Immature natural killer cell (primary cell): ENCODE measurements at places on chromosomes 7 and 10.

DNA sequence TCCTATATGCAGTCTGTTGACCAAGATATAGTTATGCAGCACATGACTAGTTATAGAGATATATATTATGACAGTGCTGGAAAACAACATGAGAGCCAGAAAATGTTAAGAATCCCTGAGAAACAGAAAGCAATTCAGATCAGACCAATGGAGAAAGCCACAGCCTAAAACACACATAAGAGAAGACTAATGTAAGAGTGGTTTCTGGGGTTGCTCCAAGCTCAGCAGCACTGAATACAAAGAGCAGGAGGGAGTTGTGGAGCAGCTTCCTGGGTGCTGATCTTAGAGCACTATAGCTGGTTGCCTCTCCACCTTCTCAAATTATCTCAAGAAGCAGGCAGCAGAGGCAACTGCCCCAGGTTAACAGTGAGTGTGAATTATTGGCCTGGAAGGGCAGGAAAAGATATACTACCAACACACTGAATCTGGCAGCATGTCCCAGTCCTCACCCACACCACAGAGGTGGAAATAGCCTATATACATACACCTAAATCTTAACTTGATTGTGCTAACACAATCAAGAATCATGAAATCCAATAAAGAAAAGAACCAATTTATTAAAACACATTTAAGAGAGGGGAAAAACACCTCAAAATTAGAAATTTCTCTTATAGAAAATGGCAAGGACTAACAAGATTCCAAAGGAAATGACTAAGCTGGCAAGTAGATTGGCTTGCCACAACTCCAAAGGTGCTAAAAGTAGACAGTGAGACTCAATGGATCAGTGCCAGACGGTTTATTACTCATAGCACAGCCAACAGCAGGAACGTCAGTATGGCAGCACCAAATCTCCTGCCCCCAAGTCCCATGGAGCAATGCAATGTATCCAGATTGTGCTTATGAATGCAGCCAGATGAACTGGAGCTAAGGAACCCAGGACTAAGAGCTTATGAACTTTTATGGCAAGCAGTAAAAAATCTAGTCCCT is 5.1 kb downstream of the PTTG1IP2 start:
- no peak for DNase-seq

DNA sequence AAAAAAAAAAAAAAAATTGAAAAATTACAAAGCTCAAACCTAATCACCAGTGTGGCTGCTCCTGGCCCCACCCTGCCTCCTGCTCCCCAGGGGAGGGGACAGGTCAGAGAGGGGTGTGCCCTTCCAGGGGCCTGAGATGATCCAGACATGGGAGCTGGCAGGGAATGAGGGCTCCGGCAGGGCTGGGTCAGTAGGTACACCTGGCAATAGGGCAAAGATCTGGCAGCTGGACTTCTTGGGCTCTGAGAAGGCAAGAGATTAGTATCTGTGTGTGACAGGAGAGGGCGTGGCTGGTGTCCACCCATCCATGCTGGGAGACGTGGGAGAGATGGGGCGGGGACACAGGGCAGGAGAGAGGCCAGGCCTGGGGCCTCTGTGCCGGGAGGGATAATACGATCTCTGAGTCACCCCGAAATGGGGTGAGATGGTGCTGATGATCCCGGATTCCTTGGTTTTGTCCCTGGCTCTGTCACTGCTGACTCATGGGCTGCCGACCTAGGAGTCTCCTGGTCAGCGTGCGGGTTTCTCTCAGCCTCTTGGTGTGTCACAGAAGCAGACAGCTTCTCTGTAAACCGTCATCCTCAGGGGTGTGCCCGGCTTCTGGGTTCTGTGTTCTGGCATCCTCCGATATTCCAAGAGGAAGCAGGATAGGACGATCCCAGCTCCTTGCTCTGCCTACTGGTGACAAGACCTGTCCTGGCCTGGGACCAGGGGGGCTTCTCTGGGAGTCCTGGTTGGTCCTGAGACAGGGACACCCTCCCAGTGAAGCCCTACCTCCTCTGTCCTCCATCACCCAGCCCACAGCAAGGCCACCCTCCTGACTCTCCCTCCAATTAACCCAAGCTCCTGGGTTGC is 8.2 kb upstream of the CLDN4 start:
- DNase-seq: no peak

- DNase-seq: no peak
Measured at GRCh38 chr7:99562114-99562784, 3.8 kb downstream of the ZNF655 start.

- DNase-seq: no peak
Measured at GRCh38 chr7:95002775-95003174, 95.4 kb downstream of the PPP1R9A start.

GRCh38 chr7:82975811-82976468 is 186.7 kb downstream of the PCLO start:
- no peak for DNase-seq

DNA sequence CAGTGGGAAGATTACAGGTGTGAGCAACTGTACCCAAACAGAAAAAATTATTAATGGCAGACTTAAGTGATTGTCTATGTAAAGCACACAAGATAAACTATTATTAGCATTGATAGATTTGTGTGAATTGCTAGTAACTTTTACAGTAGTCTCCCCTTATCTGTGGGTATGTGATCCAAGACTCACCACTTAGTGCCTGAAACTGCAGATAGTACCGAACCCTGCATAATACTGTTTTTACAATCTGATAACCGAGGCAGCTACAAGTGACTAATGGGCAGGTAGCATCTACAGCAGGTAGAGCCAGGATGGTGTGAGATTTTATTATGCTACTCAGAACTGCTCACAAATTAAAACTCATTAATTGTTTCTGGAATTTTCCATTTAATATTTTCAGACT is 31.5 kb downstream of the MPLKIP start:
- DNase-seq: no peak

GRCh38 chr7:1866601-1867000 is 196.5 kb downstream of the ELFN1 start:
- DNase-seq: no peak

- no peak for DNase-seq
Measured at GRCh38 chr7:119341822-119342221, 931.2 kb upstream of the KCND2 start.

GRCh38 chr10:391305-391704 is 256.1 kb downstream of the ZMYND11 start:
- DNase-seq: no peak

- DNase-seq: no peak
Measured at GRCh38 chr7:130356121-130356875, 11.7 kb downstream of the CPA5 start.

DNA sequence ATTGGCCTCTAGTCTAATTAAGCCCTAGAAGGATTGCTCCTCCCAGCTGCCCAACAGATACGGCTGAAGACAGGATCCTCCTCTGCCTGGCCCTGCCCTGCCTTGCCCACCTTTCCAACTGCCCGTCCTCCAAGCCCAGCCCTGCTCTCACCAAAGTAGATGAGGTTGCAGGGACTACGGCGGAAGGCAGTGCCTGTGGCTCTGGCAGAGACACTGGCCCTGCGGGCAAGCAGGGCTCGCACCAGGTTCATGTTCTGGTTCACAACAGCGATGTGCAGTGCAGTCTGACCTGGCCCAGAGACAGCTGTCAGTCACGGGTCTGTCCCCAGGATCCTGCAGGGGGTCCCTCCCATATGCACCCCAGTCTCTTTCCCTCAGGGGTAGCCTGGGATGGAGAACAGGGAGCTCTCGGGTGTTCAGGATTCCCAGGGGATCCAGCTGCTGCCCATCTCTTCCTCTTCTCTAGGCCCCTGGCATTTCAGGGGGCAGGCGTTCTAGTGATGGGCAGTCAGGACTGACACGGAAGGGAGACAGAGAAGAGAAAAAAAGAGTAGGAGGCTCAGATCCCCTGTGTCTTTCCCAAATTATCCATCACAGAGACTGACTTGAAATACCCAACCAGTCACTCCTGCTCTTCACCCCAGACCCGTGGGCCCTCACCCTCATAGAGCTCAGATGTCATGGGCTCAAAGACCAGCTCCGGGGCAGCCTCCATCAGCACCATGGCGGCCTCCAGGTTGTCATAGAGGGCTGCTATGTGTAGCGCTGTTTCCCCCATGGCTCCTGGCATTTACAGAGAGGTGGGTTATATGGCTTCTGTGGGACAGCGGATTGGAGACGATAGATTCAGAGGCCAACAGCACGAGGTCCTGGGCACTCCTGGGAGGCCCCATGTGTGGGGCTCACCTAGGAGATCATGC is 8.3 kb downstream of the TRPV6 start:
- no peak for DNase-seq

DNA sequence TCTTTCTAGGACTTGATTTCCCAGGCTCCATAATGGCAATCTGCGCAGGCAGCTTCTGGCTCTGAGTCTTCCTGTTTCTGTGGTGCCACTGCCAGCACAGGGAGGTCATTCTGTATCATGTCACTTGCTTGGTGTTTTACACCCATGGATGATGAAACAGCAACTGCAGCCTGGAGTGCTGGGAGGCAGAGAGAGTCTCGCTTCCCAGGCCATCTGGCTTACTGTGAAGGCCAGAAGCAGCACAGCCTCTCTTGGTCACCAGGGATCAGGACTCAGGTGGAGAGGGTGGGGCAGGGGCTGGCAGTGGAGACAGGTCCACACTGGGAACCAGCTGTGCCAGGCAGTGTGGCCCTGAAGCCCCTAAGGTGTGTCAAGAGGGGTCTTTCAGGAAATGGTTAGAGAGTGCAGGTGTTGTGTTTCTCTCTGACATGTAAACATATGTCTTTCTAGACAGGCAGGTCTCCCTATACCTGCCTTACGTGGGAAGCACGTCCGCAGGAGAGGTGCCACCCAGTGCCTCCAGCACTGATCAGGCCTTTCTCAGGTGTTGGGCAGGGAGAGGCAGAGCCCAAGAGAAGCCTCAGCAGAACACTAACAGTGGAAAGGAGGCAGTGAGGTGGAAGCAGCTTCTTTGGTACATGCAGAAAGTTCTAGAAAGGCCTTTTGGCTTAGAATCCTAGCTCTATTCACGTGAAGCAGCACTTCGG is 71.4 kb downstream of the INSIG1 start:
- no peak for DNase-seq

DNA sequence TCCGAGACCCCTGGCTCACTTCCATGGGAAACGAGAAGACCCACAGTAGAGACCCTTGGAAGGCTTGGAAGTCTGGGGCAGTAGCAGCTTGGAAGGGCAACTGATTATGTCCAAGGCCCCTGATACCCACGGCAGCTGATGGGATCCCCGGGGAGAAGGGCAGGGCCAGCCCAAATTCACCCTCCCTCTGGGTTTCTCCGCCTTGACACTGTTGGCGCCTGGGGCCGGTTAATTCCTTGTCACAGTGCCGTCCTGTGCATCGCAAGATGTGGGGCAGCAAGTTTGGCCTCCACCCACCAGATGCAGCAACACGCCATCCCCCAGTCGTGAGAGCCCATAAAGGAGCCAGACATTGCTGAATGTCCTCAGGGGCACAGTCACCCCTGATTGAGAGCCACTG is 89.2 kb downstream of the RGS10 start:
- no peak for DNase-seq

DNA sequence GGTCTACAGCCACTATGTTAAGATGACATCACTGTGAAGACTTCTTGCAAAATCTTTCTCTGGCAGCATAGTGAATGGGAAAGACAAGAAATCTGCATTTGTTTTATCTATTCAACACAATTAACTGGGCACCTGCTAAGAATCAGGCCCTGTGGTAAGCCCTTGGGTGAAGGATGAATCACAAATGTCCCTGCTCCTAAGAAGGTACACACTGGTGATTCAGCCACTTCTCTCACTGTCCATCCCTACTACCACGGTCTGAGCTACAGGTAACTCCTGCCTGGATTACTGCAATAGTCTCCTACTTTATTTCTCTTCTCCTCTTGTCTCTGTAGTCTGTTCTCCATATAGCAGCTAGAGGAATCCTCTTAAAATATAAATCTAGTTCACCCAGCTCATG is 116.1 kb downstream of the HIBADH start:
- no peak for DNase-seq

GRCh38 chr7:139680676-139681462 is 96.9 kb downstream of the HIPK2 start:
- peak; percentile 49 for DNase-seq

DNA sequence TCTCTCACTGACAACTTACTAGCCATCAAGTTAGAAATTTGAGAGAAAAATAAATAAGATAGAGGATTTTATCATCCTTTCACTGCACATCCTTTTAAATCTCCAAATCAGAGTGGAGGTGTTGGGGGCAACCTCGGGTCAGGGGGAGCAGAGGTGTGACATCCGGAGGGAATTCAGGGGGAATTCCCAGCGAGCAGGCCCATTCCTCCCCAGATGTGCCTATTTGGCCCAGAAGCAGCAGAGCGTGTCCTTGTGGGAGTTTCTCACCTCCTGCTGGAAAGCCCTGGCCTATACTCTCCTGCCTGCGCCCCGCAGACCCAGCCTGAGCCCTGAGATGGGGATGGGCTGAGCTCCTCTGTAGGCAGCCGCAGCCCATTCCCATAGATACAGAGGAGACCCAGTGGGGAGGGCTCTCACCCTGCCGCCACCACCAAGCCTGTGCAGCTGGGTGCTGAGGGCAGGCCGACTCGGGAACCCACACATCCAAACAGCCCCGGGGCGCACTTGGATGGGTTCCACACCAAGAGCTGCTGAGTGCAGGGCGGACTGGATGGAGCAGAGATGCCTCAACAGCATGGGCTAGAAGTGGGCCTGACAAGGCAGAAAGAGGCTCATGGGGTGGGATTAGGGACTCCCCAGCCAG is 124.5 kb downstream of the CXCL12 start:
- no peak for DNase-seq

GRCh38 chr7:22729180-22729825 is 2.3 kb downstream of the IL6 start:
- DNase-seq: no peak

GRCh38 chr10:31706464-31707092 is 222.1 kb downstream of the ARHGAP12 start:
- no peak for DNase-seq

- no peak for DNase-seq
Measured at GRCh38 chr7:78164459-78164858, 365.9 kb downstream of the PHTF2 start.

DNA sequence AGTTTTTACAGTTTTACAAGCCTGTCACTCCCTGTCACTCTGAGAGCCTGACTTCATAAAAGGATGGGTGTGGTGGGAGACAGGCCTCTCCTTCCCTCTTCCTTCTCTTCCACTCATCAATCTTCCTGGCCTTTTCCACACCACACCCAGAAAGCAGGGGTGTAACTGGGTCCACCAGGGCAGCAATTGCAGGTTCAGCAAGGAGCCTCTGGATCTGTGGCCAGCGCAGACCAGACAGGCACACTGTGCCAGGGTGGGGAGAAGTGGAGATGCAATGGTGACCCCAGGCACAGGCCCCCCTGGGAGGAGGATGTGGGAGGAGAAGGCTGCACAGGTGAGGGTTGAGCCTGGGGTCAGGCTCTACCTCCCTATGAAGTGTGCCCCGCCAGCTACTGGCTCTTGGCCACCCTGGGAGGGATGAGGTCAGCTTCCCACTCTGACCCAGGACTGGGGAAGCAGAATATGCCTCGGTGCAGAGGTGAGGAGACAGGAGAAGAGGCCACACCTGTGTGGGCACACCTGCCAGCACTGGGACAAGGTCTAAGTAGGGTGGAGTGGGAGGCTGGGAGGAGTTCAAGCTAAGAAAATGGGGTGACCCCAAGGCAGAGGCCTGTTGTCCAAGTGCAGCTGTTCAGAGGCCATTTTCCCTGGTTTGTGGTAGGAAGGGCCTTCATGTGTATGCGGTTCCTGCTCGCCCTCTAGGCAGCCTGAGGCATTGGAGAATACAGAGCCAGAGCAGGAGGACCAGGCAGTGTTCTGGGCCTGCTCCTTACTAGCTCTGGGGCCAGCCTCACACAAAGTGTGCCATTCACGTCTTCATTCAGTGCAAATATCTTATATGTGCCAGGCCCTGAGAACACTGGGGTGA is 20.2 kb upstream of the TMEM72 start:
- no peak for DNase-seq
